ENCODE measurements at places on chromosomes 13 and 19.
A peak's percentile ranks its signal among the peaks of the same experiment; 100 is the strongest.

DNA sequence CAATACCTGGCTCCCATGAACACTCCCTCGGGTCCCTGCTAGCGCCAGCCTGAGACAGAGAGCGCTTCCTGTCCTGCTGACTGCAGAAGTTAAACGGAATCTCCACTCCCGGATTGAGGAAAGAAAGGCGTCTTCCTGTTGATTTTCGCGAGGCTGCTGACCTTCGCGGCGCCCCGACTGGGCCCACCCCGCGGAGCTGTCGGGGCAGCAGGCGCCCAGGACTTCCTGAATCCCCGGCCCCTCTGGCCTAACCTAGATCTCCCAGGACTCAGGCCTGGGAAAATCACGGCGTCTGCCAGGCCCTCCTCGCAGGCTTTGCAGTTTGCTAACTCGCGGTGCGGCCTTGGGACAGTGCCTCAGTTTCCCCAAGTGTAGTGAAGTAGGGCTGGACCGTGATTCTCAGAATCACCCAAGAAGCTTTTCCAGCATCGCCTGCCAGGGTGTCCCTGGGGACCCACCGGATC, 108.8 kb downstream of the KCTD15 start:
- DNase-seq = peak; percentile 7

DNA sequence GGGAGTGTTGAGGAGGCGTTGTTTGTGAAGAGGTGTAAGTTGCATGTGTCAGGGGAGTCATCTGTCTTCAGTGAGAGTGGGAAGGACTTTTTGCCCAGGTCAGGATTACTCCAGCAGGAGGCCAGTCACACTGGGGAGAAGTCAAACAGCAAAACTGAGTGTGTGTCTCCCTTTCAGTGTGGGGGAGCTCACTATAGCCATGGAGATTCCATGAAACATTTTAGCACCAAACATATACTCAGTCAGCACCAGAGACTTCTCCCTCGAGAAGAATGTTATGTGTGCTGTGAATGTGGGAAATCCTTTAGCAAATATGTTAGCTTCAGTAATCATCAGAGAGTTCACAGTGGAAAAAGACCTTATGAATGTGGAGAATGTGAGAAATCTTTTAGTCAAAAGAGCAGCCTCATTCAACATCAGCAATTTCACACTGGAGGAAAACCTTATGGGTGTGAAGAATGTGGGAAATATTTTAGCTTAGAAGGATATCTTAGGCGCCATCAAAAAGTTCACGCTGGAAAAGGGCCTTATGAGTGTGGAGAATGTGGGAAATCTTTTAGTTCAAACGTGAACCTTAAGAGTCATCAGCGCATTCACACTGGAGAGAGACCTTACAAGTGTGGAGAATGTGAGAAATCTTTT, 8.4 kb upstream of the ZNF587 start:
- no peak for DNase-seq

DNA sequence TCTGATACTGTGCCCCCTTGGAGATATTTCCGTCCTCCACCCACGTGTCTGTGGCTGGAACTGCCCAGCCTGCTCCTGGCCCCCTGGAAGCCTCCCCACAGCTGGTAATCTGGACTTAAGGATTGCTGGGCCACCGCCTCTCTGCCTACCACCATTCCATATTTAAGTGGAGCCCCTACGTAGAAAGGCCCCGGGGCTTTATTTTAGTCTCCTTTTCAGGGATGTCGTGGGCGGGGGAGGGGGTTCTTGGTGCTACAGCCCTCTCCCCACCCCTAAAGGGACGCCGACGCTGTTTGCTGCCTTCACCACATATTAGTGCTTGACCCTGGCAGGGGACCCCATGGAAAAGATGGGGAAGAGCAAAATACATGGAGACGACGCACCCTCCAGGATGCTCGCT, 2.7 kb upstream of the NOP53 start:
- DNase-seq = no peak

DNA sequence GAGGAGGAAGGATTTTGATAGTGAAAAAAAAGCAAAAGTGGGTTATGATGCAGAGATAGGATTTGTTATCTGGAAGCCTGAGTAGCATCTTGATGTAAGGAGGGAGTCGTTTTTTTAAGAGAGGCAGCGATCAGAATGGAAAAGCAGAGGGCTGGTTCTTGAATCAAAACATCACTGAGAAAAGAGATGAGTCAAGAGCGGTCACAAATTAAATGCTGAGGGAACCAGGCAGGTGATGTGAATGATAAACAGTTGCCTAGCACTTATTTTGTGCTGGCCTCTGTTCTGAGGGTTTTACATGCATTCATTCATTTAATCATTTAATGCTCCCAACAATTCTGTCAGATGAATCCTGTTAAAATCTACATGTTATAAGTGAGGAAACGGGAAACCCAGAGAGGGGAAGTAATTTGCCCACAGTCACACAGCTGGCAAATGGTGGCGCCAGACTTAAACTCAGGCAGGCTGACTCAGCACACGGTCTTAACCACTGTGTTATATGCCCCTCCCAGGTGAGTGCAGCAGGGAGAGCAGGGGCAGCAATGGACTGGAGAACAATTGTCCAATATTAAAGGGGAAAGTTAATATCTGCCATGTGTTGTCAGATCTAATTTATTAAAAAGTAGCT, 21.4 kb downstream of the SIGLECL1 start:
- no peak for DNase-seq

DNA sequence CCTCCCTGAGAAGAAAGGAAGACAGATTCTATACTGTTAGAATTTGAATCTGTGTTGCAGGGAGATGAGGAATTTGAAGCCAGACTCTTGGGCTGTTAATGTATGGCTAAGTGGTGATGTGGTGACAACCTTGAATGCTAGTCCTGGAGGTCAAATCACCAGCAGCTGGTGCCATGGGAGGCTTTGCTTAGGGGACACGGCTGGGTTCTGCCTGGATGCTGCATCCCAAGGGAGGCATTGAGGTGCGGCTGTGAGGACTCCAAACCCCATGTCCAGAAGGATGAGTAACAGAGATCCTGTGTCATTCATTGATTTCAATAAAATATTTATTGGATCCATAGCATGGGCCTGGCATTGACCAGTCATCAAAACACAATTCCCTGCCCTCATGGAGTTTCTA, 42.3 kb downstream of the RFX2 start:
- no peak for DNase-seq

DNA sequence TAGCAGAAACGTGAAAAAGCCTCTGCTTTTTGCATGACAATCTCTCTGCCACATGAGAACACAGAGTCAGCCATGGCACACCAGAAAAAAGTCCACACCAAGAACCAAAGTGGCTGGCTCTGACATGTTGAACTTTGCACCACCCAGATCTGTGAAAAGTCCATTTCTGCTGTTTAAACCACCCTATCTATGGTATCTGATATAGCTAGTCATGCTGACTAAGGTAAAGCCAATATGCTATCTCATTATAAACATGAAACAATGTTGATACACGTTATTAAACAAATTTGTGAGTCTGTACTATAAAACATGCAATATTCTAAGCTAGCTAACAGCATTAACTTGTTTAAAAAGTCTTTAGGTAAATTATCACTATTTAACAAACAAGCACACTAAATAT, 21.0 kb upstream of the ZNF432 start:
- no peak for DNase-seq
